ENCODE measurements at places on chromosomes 2 and 18.

DNA sequence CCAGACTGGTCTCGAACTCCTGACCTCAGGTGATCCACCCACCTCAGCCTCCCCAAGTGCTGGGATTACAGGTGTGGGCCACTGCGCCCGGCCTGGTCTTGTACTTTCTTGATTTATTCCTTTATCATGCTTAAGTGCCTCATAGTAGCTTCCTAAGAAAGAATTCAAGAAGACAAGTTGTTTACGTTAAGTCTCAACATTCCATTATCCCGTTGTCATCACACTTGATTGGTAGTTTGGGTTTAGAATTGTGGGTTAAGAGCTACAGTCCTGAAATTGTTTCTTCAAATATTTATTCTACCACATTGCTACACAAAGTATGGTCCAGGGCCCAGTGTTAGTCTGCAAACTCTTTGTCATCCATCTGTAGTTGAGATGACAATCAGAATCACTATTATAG, 194.0 kb downstream of the VWC2L start:
- no peak for DNase-seq

DNA sequence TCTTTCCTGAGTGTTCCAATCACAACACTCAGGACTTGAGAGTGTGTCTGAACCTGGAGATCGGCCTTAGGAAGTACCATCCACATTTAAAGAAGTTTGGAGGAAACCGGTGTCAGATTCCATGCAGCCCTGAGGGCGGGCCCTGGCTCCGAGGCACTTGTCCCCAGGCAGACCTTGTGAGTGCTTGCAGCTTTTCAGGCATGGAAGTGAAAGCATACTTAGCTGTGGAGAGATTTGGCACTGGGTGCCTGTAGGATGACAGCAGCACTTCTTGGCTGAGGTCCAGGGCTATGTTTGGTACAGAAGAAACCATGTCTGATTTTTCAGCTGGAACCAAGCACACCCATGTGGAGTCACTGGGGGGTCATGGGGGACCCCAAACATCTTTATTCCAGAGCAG, 230.8 kb downstream of the SEPTIN10 start:
- no peak for DNase-seq

- DNase-seq: peak; percentile 73
Measured at GRCh38 chr2:191678437-191679100, 633 bp downstream of the NABP1 start.

DNA sequence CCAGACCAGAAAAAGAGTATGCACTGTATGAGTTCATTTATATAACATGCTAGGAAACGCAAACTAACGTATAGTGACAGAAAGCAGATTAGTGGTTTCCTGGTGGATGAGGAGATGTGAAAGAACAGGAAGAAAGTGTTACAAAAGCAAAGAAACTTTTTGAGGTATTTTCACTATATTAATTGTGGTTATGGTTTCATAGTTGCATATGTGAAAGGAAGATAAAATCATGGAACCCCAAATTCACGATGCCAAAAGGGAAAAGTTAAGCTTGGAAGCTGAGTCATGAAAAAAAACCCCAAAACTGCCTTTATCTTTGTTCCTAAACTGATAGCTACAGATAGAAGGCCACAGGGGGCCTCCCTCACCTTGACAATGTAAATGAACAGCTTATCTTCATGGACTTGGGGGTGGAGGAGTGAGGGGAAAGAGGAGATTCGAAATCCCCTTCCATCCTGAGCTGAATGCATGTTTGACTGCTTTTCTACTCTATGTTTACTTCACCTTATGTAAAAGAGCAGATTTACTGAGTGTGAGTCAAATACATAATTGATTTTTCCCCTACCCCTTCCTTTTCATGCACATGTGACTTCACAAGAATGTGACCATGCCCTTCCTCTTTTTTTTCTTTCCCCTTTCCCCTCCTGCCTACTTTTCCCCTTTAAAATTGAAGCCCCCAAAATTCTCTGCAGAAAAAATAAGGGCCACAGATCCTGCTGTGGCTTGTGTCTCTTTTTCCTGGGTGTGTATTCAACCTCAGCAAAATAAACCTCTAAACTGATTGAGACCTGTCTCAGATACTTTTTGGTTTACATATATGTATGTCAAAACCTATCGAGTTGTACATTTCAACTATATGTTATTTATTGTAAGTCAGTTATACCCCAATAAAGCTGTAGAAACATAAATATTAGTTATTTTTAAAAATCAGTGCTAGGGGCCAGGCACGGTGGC, 100.1 kb upstream of the TLK1 start:
- DNase-seq: peak; percentile 17

GRCh38 chr2:123659120-123659519, 366.0 kb upstream of the CNTNAP5 start:
- DNase-seq: no peak

- DNase-seq: no peak
Measured at GRCh38 chr2:181563101-181563692, 93.7 kb downstream of the CERKL start.

DNA sequence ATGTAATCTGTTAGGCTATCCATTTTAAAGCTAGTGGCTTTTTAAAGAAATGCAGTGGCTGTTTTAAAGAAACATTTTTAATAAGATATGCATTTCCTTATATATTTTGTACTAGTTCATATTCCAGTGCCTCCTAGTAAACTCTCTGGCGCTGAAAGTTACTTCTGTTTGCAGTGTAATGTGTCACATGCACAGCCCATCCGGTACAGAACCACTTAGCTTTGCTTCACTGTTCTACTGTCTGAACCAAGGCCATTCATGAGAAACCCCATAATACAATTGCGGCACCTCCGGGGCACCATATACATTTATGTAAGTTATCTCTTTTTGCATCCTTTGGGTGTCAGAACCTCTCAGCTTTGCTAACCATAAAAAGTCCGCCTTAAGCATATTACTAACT, 114.6 kb upstream of the KCTD1 start:
- DNase-seq: no peak

- DNase-seq: no peak
Measured at GRCh38 chr18:13553449-13553848, 172.9 kb downstream of the FAM210A start.

DNA sequence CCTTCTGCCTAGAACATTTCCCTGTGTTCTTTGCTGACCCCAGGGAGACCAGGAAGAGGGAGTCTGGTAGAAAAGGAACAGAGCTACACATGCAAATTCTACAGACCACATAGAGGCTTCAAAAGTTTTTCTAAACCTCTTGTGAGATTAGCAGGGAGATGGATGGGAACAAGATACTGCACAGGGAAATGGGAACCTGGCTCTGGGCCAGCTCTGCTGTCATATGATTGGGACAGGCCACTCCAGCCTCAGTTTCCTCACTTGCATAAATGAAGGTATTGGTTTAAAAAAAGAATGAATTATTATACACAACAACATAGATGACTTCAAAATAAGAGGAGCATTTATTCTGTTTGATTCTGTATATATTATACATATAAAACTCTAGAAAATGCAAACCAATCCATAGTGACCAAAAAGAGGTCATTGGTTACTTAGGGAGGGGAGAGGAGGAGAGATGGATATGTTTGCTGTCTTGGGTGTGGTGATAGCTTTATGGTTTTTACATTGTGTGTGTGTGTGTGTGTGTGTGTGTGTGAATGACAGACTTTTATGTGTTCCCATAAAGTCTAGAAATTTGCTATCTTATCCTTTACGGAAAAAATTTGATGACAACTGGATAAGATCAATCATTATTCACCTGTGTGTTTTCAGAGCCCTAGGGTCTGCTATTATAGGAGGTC, 115.5 kb downstream of the MGAT5 start:
- DNase-seq: no peak

GRCh38 chr18:24006712-24007313, 7.7 kb upstream of the TTC39C start:
- no peak for DNase-seq

- no peak for DNase-seq
Measured at GRCh38 chr2:111160758-111161157, 40.0 kb downstream of the BCL2L11 start.

DNA sequence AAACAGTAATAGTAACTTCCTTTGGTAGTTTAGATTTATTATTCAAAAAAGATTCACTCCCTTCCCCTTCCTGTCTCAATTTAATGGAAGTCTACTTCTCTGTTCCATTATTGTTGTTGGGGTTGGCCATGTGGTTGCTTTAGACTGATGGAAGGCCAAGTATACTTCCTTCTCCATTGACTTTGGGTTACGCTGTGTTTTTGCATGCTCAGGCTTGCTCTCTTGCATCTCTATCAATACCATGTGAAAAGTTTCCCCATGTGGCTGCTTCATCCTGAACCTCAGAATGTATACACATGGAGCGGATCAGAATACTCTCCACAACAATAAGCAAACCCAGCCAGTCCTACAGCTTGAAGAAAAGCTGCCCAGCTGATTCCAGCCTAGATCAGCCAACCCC, 20.3 kb downstream of the CFAP210 start:
- DNase-seq: no peak

DNA sequence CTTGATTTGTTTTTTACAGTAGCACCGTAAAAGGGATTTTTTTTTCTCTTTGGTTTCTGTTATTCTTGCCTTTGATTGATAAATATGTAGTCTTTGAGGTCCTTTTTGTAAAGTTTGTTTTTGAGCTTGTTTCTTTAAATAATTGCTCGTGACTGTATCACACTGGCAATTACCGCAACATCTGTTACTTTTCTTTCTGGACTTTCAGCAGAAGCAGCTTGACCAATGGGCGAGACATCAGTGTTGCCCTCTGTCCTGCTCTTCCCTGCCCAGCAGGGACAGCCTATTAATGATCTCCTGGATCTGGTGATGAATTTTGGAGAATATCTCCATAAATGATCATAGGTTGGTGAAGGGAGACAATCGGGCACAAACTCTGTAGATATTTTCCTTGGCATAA, 74.9 kb downstream of the TDRD15 start:
- no peak for DNase-seq

DNA sequence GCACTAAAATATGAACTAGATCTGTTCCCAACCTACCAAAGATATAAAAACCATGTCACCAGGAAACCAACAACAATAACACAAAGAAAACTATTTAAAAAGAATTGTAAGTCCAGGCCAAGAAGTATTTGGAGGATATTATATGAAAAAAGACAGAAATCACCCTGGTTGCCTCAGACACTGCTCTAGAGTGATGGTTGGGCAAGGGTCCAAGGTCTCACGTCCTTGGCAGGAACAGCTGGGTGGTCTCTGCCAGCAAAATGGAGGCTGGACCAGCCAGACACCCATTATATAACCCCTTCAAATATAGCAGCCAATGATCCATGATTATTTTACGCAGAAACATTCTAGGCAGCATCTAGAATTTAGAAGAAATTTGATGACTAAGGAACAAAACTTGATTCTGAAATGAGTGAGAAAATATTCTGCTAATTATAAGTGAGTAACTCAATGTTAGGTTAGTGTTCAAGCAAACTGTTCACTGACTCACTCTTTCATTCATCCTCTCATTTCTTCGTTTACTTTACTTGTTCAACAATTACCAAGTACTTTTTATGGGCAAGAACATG, 35.4 kb downstream of the MRPL35 start:
- DNase-seq: no peak

DNA sequence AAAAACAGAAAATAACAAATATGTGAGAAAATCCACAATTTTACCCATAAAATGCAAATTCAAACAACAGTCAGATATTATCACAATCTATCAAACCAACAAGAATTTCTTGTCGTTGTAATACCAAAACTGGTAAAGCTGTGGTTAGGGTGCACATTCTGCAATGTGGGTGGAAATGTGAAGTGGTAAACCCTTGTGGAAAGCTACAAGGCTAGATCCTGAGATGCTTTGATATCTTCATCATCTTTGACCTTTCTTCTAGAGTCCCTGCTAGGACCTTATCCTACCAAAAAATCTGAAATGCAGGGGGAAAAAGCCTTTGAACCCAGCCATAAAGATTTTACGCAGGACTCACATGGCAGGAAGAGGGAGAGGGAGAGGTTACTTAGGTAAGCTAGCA, 17.2 kb upstream of the ATG16L1 start:
- DNase-seq: no peak

- DNase-seq: no peak
Measured at GRCh38 chr18:76493213-76494161, 1.6 kb downstream of the ZNF516 start.

DNA sequence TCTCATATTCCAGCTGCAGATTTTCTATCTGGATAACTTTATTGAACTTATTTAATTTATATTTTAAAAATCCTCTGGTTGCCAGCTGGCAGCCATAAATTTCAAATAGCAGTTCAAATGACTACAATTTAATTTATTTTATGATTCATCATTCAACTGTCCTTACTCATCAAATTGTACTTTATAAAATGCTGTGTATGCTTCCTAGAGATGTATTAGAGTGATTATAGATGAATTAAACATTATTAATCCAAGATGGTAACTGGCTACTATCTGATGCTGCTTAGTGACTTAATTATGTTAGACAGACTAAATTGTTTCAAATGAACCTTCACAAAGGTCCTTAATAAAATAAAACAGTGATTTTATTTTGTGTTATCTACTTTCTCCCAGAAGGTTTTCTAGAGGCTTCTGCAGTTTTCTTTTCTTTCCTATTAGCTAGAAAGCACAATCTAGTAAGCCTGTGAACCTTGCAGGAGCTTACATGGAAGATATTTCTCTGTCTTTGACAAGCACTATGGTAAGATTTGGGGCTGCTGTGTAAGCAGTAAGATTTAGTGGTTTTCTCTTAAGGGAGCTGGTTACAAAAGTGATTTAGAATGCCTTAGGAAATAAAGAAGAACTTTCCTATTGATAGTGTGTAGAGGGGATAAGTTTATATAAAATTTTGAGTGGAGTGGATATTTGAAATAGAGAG, 322.3 kb downstream of the FSIP2 start:
- no peak for DNase-seq

DNA sequence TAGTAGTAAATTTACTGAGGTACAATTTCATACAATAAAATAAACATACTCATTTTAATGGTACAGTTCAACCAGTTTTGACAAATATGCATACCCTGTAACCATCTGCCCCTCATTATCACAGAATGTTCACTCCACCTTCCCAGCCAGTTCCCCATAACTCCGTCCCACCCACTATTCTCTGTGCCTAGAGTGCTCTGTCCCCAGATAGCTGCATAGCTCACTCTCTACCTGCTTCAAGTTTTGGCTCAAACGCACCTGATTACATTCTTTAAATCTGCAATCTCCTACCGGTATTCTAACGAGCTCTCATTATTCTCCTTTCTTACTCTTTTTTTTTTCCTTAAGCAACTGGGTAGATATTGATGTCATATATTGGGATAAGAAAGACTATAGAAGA, 161.9 kb upstream of the SMAD7 start:
- DNase-seq: no peak

DNA sequence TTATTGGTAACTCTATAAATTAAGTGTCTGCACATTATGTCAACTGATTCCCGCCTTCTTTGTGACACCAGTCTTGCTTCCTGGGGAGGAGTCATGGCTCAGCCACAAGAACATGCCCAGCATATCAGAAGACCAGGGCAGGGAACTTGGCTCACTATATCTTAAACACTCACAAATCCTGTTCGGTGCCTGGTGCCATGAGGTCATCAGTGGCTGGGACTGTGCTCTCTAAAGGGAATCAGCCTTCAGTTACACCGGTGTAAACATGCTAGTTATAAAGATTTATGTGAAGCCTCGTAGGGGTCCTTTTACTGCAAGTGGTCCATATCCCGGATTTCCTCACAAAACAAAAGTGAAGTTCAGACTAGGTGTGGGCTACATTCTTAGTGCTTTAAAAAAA, 73.1 kb upstream of the ZNF521 start:
- DNase-seq: no peak

Measured in stimulated activated CD4-positive, alpha-beta T cell treated with anti-CD3 and anti-CD28 coated beads, Interleukin-4, amount 100 ng/mL, for 1 hour (primary cell).